ENCODE measurements at places on chromosomes 3 and 15.

- DNase-seq: no peak
Measured at GRCh38 chr15:47443839-47444238, 273.5 kb upstream of the SEMA6D start.

- DNase-seq: no peak
Measured at GRCh38 chr15:57503051-57503702, 88.5 kb upstream of the MYZAP start.

DNA sequence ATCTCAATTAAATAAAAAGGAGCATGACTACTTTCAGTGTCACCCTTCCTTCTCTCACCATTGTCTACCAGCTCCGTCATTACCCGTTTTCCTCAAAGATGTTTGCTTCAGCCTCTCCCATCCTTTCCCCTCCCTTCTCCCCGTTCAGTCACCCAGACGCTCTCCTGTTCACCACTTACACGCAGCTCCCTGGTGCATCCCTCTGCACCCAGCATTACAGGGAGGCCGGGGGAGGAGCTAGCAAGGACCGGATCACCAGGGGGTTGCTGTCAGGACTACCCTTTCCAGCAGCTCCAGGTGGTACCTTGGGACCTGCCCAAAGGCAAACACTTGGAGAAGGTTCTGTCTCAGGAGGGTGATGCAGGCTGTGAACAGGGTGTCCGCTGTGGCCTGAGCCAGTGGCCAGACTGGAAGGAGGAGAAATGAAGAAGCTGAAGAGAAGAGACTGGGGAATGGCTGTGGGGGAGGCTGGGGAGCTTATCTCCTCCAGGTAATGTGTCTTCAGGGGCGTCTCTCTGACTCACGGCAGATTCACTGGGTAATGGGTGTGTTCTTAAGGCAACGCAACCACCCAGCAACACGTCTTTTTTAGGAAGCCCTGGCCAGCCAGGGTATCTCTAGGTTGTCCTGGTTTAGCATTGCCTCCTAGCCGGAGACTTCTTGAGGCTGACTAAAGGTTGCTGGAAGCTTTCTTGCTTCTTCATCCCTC, 21.8 kb upstream of the BDH1 start:
- DNase-seq: no peak

GRCh38 chr3:113658107-113658506, 38.3 kb downstream of the USF3 start:
- DNase-seq: no peak

DNA sequence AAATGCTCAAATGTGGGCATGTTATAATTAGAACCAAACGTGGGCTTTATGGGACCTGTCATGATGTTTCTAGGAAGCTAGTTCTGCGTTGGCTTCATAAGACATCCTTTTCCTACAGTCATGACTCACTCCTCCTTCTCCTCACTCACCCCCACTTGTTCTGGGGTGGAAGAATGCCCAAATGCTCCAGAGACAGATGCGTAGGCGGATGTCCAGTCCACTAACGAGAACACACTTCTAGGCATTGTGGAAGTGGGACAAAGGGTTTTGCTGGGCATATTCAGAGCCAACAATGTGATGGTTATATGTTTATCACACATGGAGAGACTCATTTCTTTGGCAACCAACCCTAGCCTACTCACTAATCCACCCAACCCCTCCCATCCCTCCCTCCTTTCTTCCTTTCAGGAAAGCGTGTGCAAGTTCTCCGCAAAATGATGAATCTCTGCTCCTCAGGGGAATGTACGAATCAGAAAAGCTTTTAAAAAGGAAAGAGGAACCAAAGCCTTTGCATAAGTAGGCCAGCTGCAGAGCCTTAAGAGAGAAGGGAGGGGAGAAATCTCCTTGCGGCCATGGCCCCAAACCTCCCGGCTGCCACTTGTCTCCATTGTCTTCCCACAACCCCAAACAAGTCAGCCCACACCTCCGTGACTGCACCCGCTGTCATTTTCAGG, 123.0 kb upstream of the SPRED1 start:
- DNase-seq: no peak

DNA sequence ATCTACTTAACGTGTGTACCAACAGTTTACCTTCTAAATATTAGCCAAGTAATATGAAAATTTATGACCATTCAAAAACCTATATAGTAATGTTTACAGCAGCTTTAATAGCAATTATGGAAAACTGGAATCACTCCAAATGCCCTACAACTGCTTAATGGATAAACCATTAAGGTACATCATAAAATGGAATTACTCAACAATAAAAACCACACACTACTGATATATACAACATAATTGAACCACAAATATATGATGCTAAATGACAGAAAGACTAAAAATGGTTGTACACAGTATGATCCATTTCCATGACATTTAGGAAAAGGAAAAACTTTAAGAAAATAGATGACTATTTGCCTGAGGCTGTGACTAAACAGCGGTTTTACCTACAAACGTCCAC, 467.1 kb upstream of the EPHA6 start:
- no peak for DNase-seq

Data from NCI-H187 (cell line).